Breast epithelium (tissue), 4 donors: ENCODE measurements at places on chromosomes 7 and 10. TPM values are rescaled to one million over a fixed set of nuclear protein-coding genes. Genes with fewer than 3 reads are reported as not detected.

GRCh38 chr7:98778421-98778820 lies 91.4 kb downstream of the TMEM130 start:
- DNase-seq, result no peak

DNA sequence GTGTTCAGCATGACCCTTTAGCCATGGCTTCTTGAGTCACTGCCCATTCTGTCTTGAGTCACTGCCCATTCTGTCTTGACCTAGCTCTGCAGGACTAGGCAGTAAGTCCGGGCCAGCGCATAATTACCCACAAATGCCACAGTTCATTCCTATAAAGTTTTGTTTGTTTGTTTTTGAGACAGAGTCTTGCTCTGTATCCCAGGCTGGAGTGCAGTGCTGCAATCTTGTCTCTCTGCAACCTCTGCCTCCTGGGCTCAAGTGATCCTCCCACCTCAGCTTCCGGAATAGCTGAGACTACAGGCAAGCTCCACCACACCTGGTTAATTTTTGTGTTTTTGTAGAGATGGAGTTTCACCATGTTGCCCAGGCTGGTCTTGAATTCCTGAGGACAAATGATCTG lies 32.7 kb upstream of the TARP start:
- DNase-seq, result no peak

DNA sequence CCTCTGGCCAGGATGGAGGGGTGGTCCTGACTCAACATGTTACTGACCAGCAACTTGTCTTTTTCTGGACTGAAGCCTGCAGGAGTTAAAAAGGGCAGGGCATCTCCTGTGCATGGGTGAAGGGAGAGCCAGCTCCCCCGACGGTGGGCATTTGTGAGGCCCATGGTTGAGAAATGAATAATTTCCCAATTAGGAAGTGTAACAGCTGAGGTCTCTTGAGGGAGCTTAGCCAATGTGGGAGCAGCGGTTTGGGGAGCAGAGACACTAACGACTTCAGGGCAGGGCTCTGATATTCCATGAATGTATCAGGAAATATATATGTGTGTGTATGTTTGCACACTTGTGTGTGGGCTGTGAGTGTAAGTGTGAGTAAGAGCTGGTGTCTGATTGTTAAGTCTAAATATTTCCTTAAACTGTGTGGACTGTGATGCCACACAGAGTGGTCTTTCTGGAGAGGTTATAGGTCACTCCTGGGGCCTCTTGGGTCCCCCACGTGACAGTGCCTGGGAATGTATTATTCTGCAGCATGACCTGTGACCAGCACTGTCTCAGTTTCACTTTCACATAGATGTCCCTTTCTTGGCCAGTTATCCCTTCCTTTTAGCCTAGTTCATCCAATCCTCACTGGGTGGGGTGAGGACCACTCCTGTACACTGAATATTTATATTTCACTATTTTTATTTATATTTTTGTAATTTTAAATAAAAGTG lies 6.0 kb downstream of the PLAU start:
- no peak for DNase-seq

DNA sequence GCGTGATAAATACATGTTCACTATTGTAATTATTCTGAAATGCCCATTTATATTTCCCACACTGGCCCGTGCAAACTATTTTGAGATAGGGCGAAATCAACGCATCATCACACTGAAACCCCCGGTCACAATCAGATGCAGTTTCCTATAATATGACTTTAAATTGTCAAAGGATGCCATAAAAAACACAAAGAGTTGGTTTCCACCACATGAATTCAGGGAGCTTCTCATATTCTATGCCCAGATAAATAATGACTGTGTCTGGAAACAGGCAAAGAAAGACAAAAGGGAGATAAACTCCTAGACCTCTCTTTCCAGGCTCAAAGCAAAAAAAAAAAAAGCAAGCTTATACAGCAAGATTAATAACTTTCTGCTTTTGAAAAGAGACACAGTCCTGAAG lies 375.8 kb upstream of the AKR1E2 start:
- no peak for DNase-seq

GRCh38 chr10:126932516-126932915 lies 27.3 kb downstream of the DOCK1 start:
- DNase-seq, result no peak

DNA sequence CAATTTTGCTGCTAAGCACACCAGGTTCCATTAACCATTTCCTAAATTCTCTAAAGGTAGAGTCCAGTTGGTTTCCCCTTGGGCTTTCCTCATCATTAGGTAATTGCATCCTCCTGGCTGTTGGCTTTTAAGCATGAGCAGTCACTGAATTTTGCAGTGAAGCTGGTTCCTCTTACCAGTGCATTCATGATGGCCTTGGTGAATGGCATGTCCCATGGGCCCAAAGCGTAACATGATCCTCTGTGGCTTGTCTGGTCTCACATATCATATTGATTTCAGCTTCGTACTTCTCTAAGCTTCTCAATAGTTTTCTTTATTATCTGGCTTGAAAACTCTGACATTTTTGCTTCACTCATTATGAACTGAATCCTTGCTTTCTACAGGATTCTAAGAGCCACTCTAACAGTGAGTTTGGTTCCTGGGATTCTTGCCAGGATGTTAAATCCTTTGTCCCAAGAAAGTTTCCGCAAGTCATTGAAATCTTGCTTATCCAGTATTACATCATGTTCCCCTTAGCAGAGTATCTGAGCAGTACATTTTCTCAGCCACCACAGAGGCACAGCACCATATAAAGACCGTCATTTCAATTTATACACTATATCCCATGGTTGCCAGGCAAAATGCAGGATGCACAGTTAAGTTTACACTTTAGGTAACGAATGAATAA lies 134.2 kb downstream of the PTN start:
- no peak for DNase-seq

- DNase-seq, result no peak
These were observed 60.6 kb downstream of the MAP3K8 start for GRCh38 chr10:30494558-30494957.

DNA sequence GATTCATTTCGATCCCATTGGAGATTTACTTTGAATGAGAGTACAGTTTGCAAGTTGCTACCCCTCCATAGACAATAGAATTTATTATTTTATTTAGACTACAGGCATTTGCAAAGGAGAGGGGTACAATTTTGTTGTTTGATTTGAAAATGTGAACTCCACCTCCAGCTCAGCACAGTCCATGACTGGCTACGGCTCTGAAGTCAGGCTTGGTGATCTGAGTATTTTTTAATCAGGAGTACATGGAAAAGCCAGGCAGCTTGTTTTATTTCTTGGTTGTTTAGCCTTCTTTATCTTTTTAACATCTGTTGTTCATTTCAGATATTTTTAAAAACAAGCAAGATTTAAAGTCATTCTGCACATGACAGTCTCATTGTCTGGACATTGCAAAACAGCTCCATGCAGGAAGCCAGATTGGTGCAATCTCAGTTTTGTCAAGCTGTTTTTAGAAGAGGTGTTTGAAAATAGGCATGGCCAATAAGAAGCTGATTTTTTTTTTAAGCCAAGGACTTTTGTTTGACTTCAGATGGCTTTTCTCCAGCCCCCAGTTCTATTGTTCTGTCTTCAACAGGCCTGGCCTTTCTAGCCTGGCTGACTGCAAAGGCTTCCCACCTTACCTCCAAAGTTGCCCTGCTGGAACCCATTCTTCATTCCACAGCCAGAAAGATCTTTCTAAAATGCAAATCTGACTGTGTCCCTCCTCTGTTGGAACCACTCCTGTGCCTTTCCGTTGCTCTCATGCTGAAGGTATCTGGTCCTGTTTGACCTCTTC lies 12.2 kb downstream of the PLXDC2 start:
- DNase-seq, result no peak

DNA sequence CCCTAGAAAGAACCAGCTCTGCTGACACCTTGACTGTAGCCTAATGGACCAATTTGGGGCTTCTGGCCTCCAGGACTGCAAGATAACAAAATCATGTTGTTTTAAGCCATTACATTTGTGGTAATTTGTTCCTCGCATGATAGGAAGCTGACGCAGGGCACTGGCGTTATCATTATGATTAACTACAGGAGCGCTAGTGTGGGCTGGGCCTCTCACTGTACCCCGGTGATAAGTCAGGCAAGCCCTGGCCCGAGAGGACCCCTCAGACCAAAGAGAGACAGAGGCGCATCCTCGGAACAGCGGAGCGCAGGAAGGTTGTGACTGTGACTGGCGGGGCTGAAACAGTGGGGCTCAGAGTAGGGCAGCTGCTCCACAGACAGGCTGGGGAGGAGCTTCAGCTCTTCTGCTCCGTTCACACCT lies 150.3 kb upstream of the CHST15 start:
- DNase-seq, result no peak

DNA sequence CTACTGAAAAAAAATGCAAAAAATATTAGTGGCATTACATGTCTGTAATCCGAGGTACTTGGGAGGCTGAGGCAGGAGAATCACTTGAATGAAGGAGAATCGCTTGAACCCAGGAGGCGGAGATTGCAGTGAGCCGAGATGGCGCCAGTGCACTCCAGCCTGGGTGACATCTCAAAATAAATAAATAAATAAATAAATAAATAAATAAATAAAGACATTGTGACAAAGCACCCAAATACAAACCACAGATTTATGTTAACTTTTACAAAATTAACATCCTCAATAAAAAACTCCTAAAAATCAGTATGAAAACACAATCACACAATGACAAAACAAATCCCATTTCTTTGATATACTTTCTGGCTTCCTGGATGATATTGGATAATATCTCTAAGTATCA lies 808.3 kb downstream of the REEP3 start:
- no peak for DNase-seq

DNA sequence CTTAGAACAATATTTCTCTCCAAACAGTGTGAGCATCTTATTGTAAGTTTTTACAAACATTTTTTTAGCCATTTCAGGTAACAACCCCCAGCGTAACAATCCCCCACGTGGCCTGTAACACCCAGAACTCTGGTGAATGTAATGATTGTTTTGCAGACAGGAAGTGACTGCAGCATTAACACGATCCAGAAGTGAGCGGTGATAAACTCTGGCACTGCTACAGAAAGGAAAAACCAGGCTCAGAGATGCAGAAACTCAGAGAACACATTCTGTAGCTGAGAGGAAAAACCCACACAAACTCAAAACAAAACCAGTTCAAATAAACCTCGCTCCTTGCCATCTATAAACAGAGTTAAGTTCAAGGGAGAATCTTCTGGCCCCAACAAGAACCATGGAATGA lies 285.7 kb downstream of the FGFR2 start:
- DNase-seq, result peak; percentile 24

DNA sequence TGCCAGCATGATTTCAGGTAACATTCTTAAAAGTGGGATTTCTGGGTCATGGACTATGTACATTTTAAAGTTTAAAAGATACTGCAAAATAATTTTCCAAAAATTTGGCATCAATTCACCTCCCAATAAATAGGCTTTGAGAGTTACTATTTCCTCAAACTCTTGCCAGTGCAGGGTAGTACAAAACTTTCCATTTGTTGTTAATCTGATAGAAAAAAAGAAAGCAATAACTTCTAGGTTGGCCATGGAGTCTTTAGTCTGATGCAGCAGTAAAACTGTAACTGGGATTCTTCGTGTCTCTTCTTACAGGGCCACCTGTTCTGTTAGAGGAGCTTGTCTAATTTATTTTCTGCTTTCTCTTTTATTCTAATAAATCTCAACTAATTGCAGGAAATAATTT lies 241.1 kb downstream of the MAGI2 start:
- no peak for DNase-seq

DNA sequence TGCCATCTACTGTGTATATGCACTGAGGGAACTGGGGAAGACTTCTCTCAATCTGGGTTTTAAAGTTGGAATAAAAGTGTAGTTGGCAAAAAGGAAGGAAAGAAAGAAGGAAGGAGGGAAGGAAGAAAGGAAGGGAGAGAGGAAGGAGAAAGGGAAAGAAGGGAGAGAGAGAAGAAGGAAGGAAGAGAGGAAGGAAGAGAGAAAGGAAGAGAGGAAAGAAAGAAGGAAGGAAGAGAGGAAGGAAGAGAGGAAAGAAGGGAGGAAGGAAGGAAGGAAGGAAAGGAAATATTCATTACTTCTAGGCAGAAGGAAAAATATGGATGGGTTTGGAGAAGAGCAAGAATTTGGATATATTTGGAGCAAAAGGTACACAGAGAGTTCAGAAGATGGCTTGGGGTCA lies 343.6 kb upstream of the AUTS2 start:
- DNase-seq, result no peak

DNA sequence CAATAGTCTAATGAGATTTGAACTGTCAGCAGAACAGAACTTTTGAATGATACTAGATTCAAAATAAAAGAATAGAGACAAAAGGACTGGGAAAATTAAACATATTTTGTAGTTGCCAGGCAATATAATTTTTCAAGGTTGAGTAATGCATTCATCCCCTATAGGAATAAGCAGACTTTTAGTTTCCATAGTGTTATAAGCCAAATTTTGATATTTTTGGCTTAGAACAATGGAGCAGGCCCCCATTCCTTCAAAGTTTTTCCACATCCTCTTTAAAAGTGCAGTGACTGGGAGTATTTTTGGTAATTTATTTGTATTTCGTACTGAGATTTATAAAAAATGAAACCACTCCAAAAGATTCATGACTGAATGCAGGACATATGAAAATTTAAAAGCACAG lies 24.0 kb downstream of the MEOX2 start:
- DNase-seq, result no peak

DNA sequence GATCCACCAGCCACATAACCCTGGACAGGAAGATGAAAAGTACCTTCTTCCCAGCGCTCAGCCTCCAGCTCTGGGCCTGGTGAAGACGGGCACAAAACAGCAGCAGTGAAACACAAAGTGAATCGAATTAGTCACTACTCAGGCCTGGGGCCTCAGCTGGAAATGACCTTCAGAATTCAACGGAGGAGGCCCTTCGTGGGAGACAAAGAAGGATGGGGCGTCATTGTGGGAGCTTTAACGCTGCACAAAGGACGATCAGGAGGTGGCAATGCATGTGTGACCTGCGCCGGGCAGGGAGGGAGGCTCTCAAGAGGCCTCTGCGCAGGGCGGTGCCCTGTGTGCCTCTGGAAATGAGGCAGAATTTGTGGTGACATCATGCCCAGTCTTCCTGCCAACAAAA lies 161.9 kb downstream of the DNAJB6 start:
- DNase-seq, result no peak

DNA sequence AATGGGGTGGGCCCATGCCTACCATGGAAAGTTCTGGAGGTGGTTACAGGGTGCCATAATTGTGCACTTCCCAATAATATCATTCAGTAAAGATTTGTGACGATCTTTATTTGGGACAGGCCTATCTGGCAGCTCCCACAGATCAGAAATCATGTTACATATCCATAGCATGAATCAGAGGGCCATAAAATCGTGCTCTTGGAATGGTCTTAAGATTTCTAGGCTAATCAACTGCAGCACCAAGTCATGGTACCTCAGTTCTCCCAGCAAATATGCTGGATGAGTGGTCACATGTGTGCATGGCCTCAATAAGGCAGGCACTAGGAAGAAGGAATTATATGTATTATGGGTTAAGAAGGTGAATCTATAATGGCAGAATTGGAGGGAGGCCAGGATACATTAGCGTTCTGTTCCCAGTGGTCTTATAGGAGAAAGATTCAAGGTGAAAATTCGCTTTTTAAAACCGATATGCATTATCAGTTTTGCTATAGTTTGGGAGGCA lies 134.7 kb downstream of the NRP1 start:
- no peak for DNase-seq

GRCh38 chr10:59283456-59284091 lies 78.8 kb downstream of the FAM13C start:
- DNase-seq, result no peak

Gene HOXA6
- 7.9 TPM for total RNA-seq

Gene LRIT1
- total RNA-seq, result not detected

Gene CAMK2B
- 9.2 TPM for total RNA-seq

Gene CREB3L2
- total RNA-seq, result 23.0 TPM

Gene PRKG1
- 19.7 TPM for total RNA-seq

Gene HOXA4
- total RNA-seq, result 2.8 TPM
